Naive thymus-derived CD4-positive, alpha-beta T cell (primary cell): ENCODE measurements at places on chromosomes 2 and 18.

- no peak for DNase-seq
Observed at GRCh38 chr2:106839849-106840595, 45.9 kb downstream of the ST6GAL2 start.

- no peak for DNase-seq
Observed at GRCh38 chr2:45083175-45083574, 73.9 kb upstream of the SIX2 start.

GRCh38 chr18:66874812-66875474, 271.1 kb upstream of the CDH19 start:
- no peak for DNase-seq

- DNase-seq: no peak
Observed at GRCh38 chr2:207285473-207285815, 119.7 kb upstream of the KLF7 start.

GRCh38 chr2:150051004-150051403, 436.5 kb downstream of the RND3 start:
- no peak for DNase-seq

GRCh38 chr2:178829299-178829960, 22.2 kb upstream of the TTN start:
- DNase-seq: peak; percentile 46

- DNase-seq: no peak
Observed at GRCh38 chr2:231288590-231288989, 90.2 kb downstream of the ARMC9 start.

- DNase-seq: no peak
Observed at GRCh38 chr2:184756885-184757284, 158.6 kb downstream of the ZNF804A start.

GRCh38 chr18:25278394-25278793, 73.6 kb downstream of the ZNF521 start:
- no peak for DNase-seq

DNA sequence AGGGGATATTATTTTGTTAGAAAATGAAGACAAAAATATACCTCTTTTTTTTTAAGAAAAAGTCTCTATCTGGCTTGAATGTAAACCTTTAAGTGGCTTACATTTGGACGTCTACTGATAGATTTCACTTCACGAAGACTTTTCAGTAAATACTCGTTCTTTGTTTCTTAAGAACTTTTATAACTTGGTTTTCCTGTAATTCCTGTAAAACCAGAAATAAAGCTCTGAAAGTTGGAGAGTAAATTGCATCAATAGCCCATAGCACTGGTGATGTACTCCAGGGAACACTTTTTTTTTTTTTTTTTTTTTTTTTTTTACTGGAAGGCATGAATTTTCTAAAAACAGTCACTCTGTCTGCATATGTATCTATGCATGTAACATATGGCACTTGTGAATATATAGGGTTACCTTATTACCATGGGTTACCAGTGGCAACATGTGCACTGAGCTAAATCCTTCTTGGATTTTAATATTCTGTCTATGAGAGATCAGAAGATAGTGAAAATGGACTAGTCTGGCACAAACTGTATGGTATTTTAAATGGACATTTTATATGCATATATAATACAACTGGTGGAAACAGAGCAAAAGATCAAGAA, 309.2 kb upstream of the TCF4 start:
- no peak for DNase-seq

GRCh38 chr2:151826737-151827157, 1.5 kb downstream of the ARL5A start:
- no peak for DNase-seq

GRCh38 chr2:16661526-16661925, 4.1 kb downstream of the CYRIA start:
- DNase-seq: no peak

DNA sequence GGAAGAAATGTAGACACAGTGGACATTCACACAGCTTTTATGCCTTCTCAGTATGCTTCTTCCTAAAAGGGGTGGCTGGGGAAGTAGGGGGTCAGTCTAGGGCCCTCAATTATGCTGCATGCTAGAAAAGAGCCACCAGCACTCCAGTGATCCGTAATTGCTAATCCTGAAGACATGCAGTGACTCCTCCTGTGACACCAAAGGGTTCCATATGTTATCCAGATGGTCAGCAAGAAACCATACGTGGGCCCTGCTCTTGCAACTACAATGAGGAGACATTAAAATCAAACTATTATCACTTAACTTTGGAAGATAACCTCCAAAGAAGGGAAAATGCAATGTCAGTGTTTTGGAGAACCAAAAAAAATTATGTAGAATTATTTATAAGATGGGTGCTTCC, 143.4 kb upstream of the LYPD1 start:
- no peak for DNase-seq

DNA sequence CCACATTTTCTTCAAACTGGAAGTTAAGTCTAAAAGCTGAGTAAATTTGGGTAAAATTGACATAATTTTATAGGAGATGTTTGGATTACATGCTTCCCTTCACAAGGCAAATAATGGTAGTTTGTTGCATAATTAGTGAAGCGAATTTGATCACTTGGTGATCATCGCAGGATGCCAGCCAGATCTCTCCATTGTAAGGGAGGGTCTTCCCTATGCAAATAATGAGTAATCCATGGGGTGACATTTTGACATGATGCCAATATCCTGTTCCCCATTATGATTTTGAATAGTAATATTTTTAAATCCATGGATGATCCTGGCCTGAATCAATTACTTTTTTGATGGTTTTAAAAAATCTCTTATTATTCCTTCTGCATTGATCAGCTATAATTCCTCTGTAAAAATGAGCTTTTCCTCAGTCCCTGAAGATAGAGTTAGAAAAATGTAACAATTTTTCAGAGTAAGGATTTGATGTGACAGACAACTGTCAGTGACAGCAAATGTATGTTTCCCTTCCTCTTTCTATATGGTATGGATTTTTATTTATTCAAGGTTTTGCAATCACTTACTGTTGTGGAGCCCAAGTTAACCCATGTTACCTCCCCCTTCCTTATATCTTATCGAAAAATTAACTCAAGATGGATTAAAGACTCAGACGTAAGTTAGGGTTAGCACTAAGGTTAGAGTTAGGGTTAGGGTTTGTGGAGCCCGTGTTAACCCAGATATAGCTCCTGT, 21.4 kb downstream of the CCL20 start:
- no peak for DNase-seq

GRCh38 chr2:78068808-78069207, 546.6 kb upstream of the LRRTM4 start:
- no peak for DNase-seq

GRCh38 chr2:25740810-25741381, 67.5 kb upstream of the DTNB start:
- DNase-seq: no peak

- DNase-seq: no peak
Observed at GRCh38 chr18:37392648-37393047, 172.9 kb downstream of the CELF4 start.

GRCh38 chr2:75622500-75622899, 24.1 kb upstream of the MRPL19 start:
- DNase-seq: no peak

DNA sequence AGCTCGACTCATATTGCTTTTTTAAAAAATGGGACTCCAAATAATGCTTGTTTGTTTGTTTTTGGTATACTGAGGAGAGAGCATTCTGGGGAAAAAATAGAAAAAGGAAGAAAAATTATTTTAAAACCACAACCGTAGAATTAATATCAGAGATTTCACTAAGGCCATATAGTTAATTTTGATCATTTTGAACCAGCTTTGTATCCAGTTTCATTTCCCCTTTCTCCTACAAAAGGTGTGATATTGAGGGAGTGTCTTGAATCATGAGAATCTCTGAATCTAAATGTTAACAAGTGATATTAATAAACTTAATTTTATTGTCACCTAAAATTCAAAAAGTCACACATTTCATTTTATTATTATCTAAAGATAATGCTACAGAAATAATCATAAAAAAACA, 198.5 kb upstream of the GALNT5 start:
- DNase-seq: no peak

GRCh38 chr2:38835015-38835601, 40.6 kb downstream of the DHX57 start:
- no peak for DNase-seq

GRCh38 chr2:85388878-85389538, 21.2 kb downstream of the CAPG start:
- DNase-seq: no peak

DNA sequence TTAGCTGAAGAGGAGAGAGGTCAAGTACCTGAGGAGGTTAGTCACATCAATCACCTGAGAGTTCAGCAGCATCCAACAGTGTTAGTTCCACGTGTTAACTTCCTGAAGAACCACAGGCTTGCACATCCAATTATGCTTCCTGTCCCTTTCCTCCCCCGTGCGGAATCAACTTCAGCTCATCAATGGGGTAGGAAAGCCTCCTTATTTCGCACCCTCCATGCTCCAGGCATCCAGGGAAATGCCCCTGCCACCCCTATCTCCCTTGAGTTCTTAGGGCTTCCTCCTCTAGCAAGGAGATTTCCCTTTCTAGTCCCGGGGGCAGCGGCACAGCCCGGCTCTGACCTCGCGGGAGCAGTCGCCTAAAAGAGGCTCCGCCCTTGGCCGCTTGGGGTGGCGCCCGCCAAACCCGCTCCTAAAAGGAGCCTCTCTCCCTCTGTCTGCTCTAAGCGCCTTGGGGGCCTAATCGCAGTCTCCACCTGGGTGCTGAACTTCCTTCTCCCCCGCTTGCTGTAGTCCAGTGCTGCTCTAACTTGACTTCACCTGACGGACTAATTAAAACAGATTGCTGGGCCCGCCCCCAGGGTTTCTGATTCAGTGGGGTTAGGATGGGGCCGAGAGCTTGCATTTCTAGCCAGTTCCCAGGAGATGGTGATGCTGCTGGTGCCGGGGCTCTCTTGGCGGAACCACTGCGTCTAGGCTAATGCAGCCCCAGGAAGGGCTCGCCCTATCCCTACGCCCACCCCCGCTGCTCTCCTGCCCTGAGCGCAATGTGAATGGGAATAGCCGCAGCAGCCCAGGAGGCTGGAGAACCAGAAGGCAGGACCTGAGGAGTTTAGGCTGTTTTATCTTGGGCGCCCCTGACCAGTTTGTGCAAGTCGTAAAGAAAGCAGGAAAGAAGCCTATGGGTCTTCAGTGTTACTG, 3.4 kb upstream of the TET3 start:
- no peak for DNase-seq

DNA sequence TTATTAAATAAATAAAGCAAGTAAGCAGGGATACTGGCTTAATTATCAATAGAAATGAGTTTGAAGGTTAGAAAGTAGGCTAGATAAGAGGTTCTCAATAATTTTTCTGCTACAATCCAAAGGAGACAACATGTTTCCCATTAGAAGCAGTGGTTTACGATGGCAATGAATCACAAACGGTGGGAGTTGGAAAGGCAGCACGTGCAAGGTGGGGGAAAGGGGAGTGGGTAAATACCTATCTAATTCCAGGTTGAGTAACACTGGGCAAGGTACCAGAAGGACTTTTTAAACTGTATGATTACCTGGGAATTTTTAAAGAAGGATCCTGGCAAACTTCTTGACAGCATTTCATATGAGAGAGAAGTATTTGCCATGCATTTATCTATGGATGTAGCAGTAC, 289.9 kb downstream of the NBAS start:
- DNase-seq: no peak

- no peak for DNase-seq
Observed at GRCh38 chr2:37830636-37831035, 94.5 kb upstream of the RMDN2 start.

GRCh38 chr2:152715854-152716428, 1.3 kb downstream of the PRPF40A start:
- no peak for DNase-seq

DNA sequence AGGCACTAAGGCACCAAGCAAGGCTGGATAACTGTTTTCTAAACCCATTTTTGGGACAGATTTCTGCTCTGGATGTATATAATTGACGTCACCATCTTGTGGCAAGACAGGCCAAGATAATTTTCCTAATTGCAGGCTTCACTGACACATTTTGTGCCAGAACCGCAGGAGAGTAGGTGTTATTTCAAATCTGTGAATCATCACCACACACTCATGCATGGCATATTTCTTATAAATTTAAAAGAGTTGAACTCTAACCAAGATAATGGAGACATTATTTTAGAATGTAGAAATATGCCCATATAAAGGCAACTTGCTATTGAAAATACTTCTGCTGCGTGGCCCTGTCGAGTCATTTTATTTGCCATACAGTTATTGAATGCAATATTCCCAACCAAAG, 68.3 kb upstream of the ACYP2 start:
- no peak for DNase-seq

GRCh38 chr2:10497797-10498251, 49.7 kb upstream of the ODC1 start:
- no peak for DNase-seq

GRCh38 chr2:241033994-241034393, 35.6 kb downstream of the SNED1 start:
- no peak for DNase-seq

DNA sequence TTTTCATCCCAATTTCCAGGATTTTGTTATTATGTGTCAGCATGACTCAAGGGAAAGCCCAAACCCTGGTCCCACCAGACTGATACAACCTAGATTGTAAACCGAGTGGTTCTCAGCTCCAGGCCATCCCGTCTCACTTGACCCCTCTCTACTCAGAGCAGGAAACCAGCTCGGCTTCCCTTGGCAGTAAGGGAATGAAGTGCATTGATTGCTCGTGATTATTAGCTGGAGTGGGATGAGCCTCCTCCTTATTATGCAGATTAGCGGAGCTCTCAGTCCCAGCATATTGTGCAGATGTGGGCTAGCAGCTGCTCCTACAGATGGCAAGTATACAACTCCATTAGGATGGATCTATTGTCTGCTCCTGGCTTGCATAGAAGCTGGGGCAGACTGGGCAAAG, 167.6 kb downstream of the LNPK start:
- DNase-seq: no peak

DNA sequence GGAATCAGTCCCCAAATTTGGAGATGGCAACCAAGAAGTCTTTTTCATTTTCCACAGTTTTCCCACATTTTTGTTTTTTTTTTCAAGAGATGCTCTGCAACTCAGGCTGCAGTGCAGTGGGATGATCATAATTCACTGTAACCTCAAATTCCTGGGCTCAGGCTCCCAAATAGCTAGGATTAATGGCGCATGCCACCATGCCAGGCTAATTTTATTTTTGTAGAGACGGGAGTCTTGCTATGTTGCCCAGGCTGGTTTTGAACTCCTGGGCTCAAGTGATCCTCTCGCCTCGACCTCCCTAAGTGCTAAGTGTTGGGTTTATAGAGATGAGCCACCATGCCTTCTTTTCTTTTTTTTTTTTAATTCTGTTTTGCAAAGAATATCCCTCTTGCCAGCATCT, 35.2 kb downstream of the PCBP1 start:
- DNase-seq: no peak

- DNase-seq: no peak
Observed at GRCh38 chr18:48080546-48080945, 150.1 kb upstream of the SMAD2 start.
